ENCODE measurements at places on chromosomes 6 and 20. TPM values are rescaled to one million over a fixed set of nuclear protein-coding genes. Genes with fewer than 3 reads are reported as not detected.

The RSPO3 gene
- 0.35 TPM for total RNA-seq

The HMGN4 gene
- total RNA-seq, result 94.7 TPM

The DSP gene
- 80.1 TPM for total RNA-seq

The HEY2 gene
- total RNA-seq, result 0.36 TPM

The RALGAPB gene
- 17.1 TPM for total RNA-seq

The GPR6 gene
- not detected for total RNA-seq

The KIFC1 gene
- total RNA-seq, result 117 TPM

The HLA-DPA1 gene
- total RNA-seq, result 6.8 TPM

The HSPA12B gene
- not detected for total RNA-seq

The OVOL2 gene
- 1.6 TPM for total RNA-seq

The VSX1 gene
- total RNA-seq, result not detected

The LY6G5C gene
- total RNA-seq, result 1.1 TPM

The CST4 gene
- not detected for total RNA-seq

The GPX5 gene
- not detected for total RNA-seq

The RIPOR2 gene
- total RNA-seq, result under 0.01 TPM

The MCCD1 gene
- total RNA-seq, result not detected

The RAB5IF gene
- total RNA-seq, result 142 TPM

The ULBP1 gene
- 0.94 TPM for total RNA-seq

The LZTS3 gene
- 3.1 TPM for total RNA-seq

The NFATC2 gene
- total RNA-seq, result 1.9 TPM

The TRIM10 gene
- total RNA-seq, result not detected

The MRAP2 gene
- total RNA-seq, result not detected

The MGME1 gene
- total RNA-seq, result 23.7 TPM

The SRMS gene
- total RNA-seq, result not detected

The MDFI gene
- 48.5 TPM for total RNA-seq

The UBD gene
- total RNA-seq, result 4.3 TPM

The FAM217A gene
- total RNA-seq, result not detected

The FRK gene
- total RNA-seq, result 8.1 TPM

The CCDC167 gene
- 136 TPM for total RNA-seq

The ITPR3 gene
- total RNA-seq, result 74.4 TPM

The TFAP2C gene
- 0.23 TPM for total RNA-seq

The EPPIN gene
- not detected for total RNA-seq

The SOX18 gene
- total RNA-seq, result not detected

The CST1 gene
- total RNA-seq, result not detected

The SLC26A8 gene
- total RNA-seq, result 1.4 TPM

The MUC22 gene
- total RNA-seq, result 0.06 TPM

The ZNF76 gene
- 11.5 TPM for total RNA-seq

The C20orf204 gene
- total RNA-seq, result not detected

The PPP1R3G gene
- total RNA-seq, result 0.94 TPM

The DEFB132 gene
- not detected for total RNA-seq

The MOXD1 gene
- total RNA-seq, result 28.5 TPM

The BAK1 gene
- 18.6 TPM for total RNA-seq
